ENCODE measurements at places on chromosomes 6 and 20. TPM values are rescaled to one million over a fixed set of nuclear protein-coding genes. Genes with fewer than 3 reads are reported as not detected.

Gene RSPH4A
- 1.9 TPM for polyA plus RNA-seq

Gene LY6G6D
- polyA plus RNA-seq, result not detected

GRCh38 chr6:2274981-2275891 is 29.8 kb upstream of the GMDS start:
- no peak for DNase-seq

- no peak for DNase-seq
Measured at GRCh38 chr20:19885939-19886660, 128.0 kb downstream of the RIN2 start.

GRCh38 chr6:162217058-162217457 is 510.5 kb downstream of the PRKN start:
- no peak for DNase-seq
